HCT116 (cell line): ENCODE measurements at places on chromosomes 5 and 9.

- no peak for DNase-seq
Observed at GRCh38 chr5:168875832-168876231, 296.7 kb upstream of the PANK3 start.

DNA sequence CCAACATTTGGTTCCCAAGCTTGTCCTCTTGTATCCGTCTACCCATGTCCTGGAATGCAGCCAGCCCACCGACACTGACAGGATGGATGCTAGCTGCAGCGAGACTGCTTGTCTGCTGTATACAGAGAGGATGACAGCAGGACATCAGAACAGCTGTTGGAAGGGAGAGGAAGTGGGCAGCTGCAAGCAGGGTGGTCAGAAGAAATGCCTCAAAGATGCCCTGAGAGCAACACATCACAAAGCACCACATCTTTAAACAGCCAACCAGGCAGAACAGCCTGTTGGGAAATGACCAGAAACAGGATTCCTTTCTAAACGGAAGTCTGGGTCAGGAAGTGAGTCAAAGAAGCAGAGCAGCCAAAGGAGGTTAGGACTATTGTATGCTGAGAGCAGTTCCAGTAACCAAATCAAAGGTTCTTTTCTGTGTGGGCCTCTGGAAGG is 219.1 kb downstream of the NDUFS4 start:
- no peak for DNase-seq

DNA sequence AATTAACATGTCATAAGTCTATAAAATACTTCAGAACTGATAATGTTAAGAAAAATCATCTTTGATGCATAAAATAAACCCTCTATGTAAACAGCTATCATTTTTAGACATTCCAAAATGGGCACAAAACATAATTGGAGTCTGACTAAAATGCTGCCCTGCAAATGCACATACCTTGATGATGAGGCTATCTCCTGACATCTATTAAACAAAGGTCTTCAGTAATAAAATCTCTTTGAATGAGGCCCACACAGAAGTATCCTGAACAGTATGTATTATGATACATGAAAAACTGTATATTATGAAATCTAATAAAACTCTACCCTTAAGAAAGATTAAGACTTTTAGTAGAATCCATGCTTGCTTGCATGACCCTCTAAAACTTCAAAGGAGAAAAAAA is 66.1 kb downstream of the FBXL17 start:
- DNase-seq: no peak

- DNase-seq: no peak
Observed at GRCh38 chr5:72720205-72720604, 96.3 kb upstream of the TNPO1 start.

- DNase-seq: no peak
Observed at GRCh38 chr5:36346896-36347690, 45.4 kb upstream of the RANBP3L start.

DNA sequence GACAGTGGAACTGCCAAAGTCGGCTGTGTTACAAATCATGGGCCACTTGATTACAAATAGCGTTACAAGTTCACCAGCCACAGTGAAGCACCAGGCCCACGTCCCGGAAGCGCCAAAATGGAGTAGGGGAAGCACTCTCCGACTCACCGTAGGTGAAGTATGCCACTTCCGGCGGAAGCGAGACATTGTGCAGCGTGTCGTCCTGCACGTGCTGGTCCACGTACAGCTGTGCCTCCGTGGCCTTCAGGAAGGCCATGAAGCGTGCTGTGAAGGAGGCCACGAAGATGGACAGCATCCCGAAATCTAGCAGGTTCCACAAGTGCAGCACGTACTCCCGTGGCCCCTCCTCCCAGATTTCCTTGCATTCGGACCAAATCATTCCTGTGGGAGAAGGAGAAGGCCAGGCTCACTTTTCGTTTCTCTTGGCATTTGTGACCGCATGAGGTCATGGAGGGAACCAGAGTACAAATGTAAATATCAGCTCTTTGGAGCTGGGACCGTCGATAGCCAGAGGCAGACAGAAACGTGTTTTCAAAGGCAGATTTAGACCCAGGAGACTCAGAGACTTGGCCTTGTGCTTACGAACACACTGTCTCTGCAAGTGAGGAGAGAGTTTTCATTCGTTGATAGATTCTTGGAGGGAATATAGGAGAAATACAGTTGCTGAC is 58.7 kb upstream of the SMIM32 start:
- no peak for DNase-seq

GRCh38 chr5:56164376-56164775 is 68.8 kb downstream of the ANKRD55 start:
- no peak for DNase-seq

DNA sequence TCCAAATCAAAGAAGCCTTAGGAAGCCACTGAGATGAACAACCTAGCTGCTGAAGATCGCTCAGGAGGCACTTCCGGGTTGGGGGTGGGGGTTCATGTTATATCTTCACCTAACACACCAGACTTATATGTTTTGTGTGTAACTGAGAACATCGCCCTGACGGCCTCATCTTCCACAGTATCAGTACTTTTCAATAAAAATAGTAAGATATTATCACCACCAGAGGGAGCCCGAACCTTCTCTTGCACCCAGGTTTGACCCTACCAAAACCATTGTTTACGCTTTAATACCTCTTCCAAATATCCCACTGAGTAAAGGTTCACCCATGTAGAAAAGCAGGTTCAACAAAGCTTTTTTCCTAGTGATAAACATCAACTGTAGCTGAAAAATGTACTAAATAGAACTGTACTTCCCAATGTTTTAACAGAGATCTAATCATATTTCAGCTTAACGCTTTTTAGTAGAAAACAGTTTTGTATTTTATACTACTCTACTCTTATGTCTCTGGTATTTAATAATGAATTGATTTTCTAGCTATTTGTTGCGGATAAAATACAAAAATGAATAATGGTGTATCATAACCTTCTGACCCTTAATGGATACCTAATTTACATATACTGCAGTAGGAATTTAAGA is 244.0 kb downstream of the EPB41L4A start:
- peak; percentile 61 for DNase-seq

DNA sequence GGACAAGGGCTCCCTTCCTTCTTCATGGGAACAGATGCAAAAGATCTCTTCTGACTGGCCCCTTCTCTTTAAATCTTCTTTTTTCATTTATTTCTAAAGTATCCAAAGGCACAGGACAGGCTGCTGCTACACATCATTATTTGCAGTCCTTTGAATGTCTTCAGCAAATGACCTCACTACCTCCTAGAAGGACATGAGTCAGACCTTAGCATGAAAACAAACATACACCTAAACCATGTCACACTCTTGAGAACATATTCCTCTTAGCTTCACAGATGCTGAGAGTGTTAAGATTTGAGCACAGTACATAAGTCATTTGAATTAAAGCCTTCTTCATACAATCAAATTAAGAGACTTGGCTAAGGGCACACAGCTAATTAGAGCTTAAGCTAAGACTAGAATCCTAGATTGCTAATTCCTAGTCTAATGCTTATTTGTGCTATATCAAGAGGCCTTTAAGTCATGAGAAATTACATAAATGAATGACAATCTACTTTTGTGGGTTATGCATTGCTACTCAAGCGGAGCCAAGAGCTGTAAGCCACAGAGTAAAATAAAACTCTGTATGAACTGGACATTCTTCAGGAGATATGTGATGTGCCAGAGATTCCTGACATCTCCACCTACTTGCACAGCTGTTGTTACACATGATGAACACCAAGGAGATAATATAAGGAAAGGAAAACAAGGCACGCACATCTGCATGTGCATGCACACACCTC is 109.1 kb upstream of the PTGER4 start:
- no peak for DNase-seq

- no peak for DNase-seq
Observed at GRCh38 chr5:124131466-124131865, 615.0 kb downstream of the ZNF608 start.

DNA sequence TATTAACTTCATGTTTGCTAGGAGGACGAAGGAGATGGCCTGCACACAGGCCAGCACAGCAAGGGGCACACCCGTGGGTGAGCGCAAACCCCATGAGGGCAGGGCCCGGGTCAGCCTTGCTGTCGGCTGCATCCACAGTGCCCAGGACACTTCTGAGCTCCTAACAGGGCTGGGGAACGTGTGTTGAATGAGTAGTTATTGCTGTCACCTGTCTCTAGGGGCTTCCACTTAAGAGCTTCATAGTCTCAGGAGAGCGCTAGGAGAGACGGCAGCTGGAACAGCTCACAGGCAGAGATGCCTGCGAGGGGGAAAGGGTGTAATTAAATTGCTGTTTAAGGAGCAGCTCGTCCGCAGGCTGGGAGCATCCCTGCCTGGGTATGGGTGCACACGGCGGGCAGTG is 91.4 kb upstream of the NEURL1B start:
- DNase-seq: no peak

- no peak for DNase-seq
Observed at GRCh38 chr5:94375801-94376200, 242.6 kb downstream of the KIAA0825 start.

GRCh38 chr5:114237766-114238165 is 124.1 kb upstream of the KCNN2 start:
- peak; percentile 7 for DNase-seq

GRCh38 chr9:127706836-127707241 is at the start of gene CFAP157:
Gene CFAP157 (plus strand): TSS chr9:127706988. CDS start chr9:127707032, 44 bp downstream.
- DNase-seq: no peak

GRCh38 chr9:35518225-35518821 is 28.4 kb downstream of the RUSC2 start:
- DNase-seq: peak; percentile 83

DNA sequence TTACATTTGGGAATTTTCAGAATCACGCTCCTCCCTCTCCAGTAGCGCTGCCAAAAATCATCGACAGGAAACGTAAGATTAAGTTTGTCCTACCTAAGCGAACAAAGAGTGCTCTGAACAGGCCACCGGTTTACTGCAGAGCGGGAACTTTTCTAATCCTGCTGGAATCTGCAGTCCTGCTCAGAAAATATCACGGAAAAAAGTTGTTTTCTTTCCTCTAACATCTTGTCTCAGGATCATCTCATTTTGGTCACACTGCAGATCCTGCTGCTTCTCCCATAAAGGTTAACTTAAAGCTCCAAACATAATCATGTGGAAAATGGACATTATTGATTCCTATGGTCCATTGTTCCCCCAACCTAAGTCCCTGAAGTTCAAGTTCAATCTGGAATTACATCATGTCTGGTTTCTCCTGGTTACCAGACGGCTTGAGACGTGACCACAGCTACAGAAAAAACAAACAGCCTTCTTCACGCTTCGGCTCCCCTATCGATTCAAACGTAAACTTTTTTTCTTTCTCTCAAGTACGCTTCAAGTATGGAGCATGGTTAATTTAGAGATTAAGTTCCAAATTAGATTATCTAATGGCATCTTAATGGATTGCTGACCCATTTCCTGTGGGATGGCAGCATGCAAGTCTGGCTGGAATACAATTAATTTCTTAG is 217.6 kb downstream of the NFIB start:
- no peak for DNase-seq

DNA sequence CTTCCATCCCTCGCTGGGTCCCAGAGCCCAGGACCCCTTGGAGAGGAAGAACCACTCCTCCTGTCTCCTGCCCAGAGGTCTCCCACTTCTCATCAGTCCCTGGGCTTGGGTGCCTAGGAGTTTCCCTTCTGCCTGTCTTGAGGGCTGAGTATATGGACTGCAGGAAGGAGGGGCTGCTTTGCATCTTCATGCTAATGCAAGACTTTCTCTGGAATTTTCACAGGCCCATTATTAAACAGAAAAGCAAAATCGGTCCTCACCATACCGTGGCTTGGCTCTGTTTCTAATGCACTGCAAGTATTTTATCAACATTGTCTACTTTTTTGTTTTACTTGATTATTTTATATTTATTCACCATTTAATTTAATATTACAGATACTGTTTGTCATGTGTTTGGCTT is 34.5 kb downstream of the TRIO start:
- DNase-seq: no peak

DNA sequence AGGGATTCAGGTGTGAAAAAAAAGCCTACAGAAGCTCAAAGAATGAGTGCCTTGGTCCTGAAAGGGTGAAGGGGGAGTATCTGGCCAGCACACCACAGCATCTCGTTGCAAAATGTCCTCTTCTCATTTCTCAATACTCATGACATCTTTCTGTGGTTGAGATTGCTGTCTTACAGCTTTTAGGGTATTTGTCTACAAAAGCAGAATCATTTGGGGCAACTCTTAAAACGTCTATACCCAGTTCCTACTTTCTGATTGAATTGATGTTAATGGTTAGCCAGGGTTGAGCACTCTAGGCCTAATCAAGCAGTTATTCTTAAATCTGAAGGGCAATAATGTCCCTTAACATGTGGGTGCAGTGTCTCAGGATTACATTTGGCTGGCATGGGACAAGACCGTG is 21.2 kb upstream of the PCSK5 start:
- no peak for DNase-seq

- DNase-seq: no peak
Observed at GRCh38 chr9:83930881-83931280, 9.6 kb upstream of the KIF27 start.

GRCh38 chr5:59587489-59588337 is 305.8 kb downstream of the PDE4D start:
- no peak for DNase-seq

DNA sequence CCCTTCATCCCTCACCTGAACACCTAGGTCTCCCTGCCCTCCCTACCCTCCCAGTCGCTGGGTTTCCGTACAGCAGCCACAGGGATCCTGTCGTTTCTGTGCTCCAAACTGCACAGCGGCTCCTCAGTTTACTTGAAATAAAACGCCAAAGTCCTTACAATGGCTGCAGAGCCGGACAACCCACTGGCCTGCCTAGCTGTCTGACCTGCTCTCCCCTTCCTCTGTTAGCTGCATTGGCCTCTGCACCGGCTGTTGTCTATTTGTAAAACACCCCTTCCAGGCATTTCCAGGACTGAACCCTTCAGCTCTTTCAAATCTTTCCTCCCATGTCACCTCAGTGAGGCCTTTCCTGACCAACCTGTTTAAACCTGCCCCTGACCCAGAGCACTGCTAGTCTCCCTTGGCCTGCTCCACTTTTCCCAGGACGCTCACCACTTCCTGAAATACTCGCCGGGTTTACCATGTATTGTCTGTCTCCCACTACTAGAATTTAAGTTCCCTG is 9.1 kb upstream of the MGAT1 start:
- DNase-seq: no peak

GRCh38 chr5:140236891-140237598 is 62.1 kb downstream of the CYSTM1 start:
- no peak for DNase-seq

GRCh38 chr5:16551628-16552027 is 65.2 kb downstream of the RETREG1 start:
- no peak for DNase-seq

DNA sequence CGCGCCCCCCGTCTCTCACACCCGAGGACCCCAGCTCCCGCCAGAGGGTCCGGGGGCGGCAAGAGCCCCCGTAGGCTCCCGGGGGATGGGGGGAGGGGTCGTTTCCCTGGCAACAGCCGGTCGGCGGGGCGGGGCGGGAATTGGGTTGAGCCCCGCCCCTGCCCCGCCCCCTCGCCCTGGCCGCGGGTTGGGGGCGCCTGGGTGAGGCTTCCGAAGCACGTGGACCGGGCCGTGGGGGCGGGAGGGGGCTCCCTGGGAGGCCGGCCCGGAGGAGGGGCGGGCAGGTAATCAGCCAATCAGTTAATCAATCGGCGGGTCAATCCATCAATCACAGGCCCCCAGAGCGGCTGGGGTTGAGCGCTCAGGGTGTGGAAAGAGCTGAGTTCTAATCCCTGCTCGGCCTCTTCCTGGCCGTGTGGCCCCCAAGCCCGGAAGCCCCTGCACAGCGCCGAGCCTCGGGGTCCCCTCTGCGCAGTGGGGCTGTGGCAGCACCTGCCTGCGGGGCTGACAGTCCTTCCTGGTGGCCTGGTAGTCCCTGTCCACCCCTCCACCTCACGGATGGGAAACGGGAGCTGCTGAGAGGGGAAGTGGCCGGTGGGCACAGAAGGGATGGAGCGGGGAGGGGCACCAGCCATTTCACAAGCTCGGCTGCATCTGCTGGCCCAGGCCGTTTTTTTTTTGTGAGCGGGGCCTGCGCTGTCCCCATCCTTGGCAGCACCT is 174.2 kb upstream of the IER5L start:
- no peak for DNase-seq
